Subcutaneous adipose tissue (tissue), 4 donors: ENCODE measurements at places on chromosomes 3 and 15. TPM values are rescaled to one million over a fixed set of nuclear protein-coding genes. Genes with fewer than 3 reads are reported as not detected.

Gene ILDR1
- total RNA-seq: not detected

Gene MGLL
- 292 TPM for total RNA-seq

Gene TEX55
- not detected for total RNA-seq

Gene CCR3
- total RNA-seq: not detected

Gene TNFSF10
- total RNA-seq: 42.1 TPM

Gene KCNMB3
- total RNA-seq: 2.2 TPM

Gene CD200R1
- total RNA-seq: 6.8 TPM

Gene SH3GL3
- total RNA-seq: not detected

Gene ACKR2
- total RNA-seq: 7.3 TPM

Gene MYH15
- total RNA-seq: not detected

Gene HACL1
- 27.1 TPM for total RNA-seq

Gene OSBPL10
- total RNA-seq: 7.3 TPM

Gene TUSC7
- not detected for total RNA-seq

Gene CCDC13
- 3.3 TPM for total RNA-seq

Gene GOLGA6B
- not detected for total RNA-seq

Gene UBXN7
- 22.5 TPM for total RNA-seq

Gene NR2E3
- not detected for total RNA-seq

Gene ASB14
- total RNA-seq: not detected

Gene ARNT2
- 4.3 TPM for total RNA-seq

Gene TM6SF1
- total RNA-seq: 34.3 TPM

Gene HAUS2
- 33.0 TPM for total RNA-seq

Gene CAV3
- total RNA-seq: not detected

Gene TM4SF1
- total RNA-seq: 95.9 TPM

Gene GOLGA8G
- total RNA-seq: not detected

Gene LMOD3
- not detected for total RNA-seq

Gene NAALADL2
- total RNA-seq: 18.1 TPM
